ENCODE measurements at places on chromosomes 7 and 10.

- no peak for DNase-seq
These were observed 64.8 kb upstream of the PLPP4 start for GRCh38 chr10:120392245-120392644.

- no peak for DNase-seq
These were observed 379.0 kb downstream of the SORCS1 start for GRCh38 chr10:106785528-106785927.

DNA sequence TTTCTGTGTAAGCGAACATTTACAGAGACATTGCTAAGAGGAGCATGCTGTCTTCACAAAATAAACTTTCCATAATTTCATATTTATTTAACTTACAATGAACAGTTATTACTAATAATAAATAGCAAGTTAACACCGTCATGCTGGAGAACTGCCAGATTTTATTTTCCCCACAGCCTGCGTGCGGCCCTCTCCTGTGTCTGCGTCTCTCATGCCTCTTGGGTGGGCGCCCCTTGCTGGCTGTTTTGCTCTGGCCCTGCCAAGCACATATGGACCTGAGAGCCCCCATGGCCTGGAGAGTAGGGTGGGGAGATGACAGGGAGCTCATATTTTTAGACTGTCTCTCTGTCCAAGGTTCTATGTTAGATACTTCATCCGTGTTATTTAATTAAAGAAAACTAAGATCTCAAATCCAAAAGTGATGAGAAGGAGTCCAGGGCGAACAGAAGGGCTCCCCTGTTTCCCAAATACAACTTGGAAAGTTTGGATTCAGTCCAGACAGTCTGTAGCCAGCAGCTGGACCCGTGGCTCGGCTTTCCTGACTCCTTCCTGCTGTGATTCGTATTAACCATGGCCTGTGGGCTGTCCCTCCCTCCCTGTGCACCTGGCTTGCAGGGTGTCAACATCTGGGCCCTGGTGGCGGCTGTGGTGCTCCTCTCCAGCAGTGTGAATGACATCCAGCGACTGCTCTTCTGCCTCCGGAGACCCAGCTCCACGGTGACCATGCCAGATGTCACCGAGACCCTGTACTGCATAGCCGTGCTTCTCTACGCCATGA, 20.5 kb downstream of the FBH1 start:
- no peak for DNase-seq

GRCh38 chr7:21916176-21916575, 29.5 kb downstream of the CDCA7L start:
- DNase-seq, result no peak

DNA sequence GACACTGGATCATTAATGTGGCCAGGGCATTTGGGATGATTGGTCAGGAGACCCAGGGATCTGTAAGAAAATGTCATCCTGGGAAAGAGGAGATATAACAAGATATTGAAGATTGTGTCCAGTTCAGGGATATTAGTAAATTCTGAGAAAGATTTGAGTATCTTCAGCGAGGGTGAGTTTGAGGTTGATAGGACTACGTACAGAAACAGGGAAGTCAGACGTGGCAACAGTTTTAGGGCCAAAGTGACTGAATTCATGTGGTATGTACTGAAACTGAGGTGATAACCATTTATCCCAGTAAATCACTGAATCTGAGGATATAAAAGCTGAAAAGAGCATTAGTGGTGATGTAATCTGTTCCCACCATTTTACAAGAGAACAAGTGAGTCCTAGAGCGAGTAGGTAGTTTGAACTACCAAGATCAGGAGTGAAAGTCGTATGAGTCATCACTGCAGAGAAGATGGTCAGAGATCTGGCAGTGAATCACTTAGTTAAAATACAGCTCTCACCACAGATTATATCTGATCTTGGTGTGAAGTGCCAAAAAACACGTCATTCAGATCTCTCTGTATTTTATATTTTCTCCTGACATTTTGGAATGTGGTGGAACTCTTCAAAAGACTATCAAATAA, 220.5 kb downstream of the CDK14 start:
- DNase-seq, result peak; percentile 97

GRCh38 chr10:16845248-16845647, 28.0 kb upstream of the RSU1 start:
- no peak for DNase-seq

- DNase-seq, result no peak
These were observed 341.2 kb upstream of the VWC2 start for GRCh38 chr7:49432254-49432653.

- DNase-seq, result no peak
These were observed 61.4 kb downstream of the BICC1 start for GRCh38 chr10:58574058-58574457.

GRCh38 chr7:135975166-135975565, 2.0 kb downstream of the MTPN start:
- no peak for DNase-seq

DNA sequence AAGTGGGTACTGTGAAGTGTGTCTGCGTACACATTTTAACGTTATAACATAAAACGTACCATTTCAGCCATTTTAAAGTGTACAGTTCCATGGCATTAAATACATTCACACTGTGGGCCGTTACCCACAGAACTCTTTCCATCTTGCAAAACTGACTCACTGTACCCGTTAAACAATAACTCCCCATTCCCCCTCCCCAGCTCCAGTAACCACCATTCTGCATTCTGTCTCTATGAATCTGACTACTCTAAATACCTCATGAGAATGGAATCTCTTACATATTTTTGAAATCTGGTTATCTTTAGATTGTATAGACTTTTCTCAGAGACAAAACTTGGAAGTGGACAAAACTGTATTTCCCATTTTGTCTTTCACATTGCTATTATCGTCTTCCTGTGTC, 9.3 kb downstream of the ARL3 start:
- DNase-seq, result peak; percentile 58

- DNase-seq, result no peak
These were observed 165.2 kb upstream of the PTER start for GRCh38 chr10:16271571-16271970.

DNA sequence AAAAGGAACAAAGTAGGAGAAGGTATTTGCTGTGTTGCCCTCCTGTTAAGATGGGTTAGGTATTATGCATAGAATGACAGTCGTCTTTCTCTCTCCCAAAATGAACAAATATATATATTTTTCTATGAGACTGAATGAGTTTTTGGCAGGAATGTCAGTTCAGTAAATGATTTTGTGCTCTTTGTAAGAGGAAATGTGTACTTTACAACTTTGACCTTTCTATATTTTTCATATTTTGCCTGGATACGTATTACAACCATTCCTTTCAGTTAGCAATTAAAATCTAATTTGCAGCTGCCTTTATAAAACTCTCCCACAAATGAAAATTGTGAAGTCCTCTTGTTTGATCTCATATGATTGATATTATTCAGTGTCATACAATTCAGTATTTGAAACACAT, 336.6 kb upstream of the MEOX2 start:
- DNase-seq, result no peak
